ENCODE measurements at places on chromosomes 6 and 20. TPM values are rescaled to one million over a fixed set of nuclear protein-coding genes. Genes with fewer than 3 reads are reported as not detected.

Gene CCHCR1
- 19.2 TPM for total RNA-seq

Gene MUC21
- not detected for total RNA-seq

Gene ACSS1
- total RNA-seq: 3.3 TPM

Gene HTR1E
- total RNA-seq: not detected

Gene HCRTR2
- not detected for total RNA-seq

Gene SCRT2
- not detected for total RNA-seq

Gene MDFI
- total RNA-seq: 1.8 TPM

Gene FNDC1
- total RNA-seq: not detected

Gene CGAS
- 0.03 TPM for total RNA-seq

Gene LY6G6D
- not detected for total RNA-seq

Gene ERVFRD-1
- not detected for total RNA-seq

Gene IPCEF1
- total RNA-seq: not detected

Gene CLDN20
- 0.11 TPM for total RNA-seq

Gene RBM12
- total RNA-seq: 61.0 TPM

Gene TEAD3
- total RNA-seq: 4.2 TPM

Gene SLC52A3
- total RNA-seq: not detected

Gene DTNBP1
- 6.5 TPM for total RNA-seq

Data from A375 (cell line).